Right hindlimb (tissue), 1 donor: ENCODE measurements at places on chromosomes 7 and 10.

DNA sequence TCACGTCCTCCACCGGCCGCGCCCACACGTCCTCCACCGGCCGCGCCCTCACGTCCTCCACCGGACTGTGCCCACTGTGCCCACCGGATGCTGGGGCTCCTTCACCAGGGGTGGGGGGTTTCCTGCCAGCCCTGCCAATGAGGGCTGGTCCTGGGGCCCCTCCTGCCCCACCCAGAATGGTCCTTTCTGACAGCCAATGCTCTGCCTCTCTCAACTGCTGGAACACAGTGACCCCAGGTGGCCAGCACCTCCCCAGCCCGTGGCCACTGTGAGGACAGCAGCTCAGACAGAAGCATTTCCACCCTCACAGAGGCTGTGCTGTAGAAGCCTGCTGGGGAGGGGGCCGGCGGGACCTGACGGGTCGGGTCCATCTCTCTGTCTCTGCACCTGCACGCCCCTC is 90.1 kb upstream of the DNAAF5 start:
- no peak for DNase-seq

GRCh38 chr10:61302124-61302523 is 151.1 kb downstream of the TMEM26 start:
- no peak for DNase-seq

DNA sequence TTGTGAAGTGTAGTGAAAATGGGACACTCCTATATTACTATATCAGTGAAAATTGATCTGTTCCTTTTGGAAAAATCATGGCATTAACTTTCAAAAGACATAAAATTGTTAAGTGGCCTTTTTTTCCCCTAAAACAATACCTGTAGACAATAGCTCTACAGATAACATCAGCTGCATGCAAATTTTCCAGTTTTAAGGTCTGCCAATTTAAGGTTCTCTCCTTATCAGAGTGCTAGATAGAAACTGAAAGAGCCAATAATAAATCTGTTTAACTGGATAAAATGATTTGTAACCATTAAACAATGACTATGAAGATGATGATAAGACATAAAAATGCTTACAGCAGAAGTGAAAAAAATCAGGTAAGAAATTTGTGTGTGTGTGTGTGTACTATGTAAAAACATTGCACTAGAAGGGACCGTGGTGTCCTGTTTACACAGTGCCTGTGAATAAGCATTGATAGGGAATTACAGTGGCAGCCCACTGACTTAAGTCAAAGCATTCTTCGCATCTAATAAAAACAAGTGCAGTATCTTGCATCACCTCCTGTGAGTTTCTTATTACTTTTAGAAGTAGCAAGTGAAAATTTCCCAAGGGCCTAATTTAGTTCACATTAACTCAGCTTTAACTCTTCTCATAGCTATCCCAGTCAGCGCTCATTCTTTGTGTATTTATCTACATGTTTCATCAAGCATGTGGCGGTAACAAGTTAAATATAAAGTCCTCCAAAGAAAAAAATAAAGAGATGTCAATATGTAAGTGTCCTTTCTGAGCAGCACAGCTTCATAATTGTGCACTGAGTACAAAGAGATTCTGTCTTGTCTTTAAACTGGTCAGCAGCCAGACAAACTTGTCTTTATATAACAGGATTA is 261.9 kb downstream of the ARL4A start:
- no peak for DNase-seq

GRCh38 chr7:143043391-143043790 is 8.8 kb upstream of the OR6V1 start:
- DNase-seq, result no peak

DNA sequence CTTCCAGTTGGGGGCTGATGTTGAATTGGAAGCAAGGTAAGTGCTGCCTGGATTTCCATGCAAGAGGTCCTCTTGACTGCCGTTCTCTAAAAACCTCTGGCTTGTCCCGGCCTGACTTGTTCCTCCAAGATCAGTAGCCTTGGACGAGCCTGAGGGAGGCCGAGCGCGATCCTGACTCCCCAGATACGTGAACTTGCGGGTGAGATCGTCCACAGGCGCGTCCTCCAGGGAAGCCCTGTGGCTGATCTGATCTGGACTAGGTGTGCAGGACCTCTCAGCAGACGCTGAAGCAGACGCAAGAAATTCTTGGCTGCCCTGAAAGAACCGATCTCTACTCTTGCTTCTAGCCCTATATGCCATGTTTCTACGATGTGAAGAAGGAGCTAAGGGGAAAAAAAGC is 29.7 kb downstream of the ZC3HAV1 start:
- no peak for DNase-seq

DNA sequence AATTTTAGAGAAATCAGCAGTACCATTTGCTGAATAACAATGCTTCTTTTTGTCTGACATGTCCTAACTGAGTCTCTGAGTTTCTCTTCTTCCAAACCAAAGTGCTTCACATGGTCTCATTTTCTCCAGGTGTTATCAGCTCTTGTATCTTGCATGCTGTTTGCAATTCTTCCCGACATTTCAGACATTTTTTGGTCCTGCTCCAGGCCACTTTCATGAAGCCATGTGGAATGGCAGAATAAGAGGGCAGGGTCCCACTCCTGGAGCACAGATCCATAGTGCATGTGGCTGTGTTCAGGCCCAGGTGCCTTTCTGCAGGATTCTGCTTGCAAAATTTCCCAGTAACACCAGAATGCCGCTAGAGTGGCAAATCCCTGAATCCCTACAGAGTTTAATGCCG is 916.2 kb downstream of the NXPH1 start:
- no peak for DNase-seq

DNA sequence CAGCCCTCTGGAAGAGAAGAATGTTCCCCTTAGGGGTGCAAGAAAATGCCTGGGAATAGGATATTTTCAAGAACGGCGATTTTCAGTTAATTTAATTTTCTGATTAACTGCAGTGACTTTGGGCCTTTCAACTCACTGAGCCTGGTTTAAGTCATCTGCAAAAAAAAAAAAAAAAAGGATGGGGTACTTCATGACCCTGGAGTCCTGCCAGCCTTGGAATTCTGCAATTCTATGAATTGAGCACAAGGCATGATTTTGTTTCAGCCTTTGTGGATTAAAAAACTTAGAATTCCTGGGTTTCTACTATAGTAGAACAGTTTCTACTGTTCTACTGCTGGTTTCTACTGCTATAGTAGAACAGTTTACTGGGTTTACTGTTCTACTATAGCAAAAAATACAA is 58.3 kb upstream of the CALD1 start:
- DNase-seq, result no peak

DNA sequence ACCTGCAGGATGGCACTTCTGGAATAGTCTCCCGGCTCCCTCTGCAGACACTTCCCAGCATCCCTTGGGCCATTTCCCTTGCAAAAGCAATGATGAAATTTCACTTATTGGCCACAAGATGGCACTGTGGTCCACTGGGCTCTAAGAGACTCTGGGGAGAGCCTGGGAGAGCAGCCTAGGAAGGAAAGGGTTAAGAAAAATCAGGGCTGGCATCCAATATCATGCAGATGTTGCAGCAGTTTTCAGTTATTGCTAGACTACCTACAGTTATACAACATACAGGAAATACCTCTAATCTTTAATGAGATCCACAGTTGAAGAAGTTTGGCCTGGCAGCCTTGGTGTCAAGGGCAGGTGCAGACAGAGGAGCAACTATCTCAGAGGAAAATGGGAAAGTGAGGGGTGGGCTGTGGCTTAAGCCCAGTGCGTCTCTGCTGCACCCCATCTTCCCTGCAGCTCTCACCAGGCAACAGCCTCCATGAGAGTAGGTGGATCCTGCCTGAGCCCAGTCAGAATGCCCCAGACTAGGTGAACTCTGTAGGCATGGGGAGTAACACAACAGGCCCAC is 100.2 kb upstream of the PRSS58 start:
- DNase-seq, result no peak

DNA sequence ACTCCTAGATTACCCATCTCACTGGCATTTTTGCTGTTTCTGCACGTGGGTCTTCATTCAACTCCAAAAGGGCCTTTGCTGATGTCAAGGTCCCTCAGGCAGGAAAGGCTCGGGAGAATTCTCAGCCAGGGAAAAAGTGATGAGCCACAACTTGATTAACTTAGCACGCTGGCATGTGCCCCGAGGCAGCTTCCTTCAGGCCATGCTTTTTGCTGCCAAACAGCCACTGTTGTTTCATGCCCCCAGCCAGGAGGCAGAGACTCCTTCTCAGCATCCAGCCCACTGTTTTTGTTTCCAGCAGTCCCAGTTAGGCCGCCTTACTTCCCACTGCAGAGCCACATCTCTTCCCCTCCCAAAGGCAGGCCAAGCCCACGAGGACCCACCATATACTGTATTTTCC is 266.5 kb upstream of the YAE1 start:
- no peak for DNase-seq

- DNase-seq, result no peak
Observed at GRCh38 chr7:113918946-113919345, at the start of gene PPP1R3A. Gene PPP1R3A (minus strand): TSS chr7:113919009. CDS start chr7:113918996, 13 bp downstream.

DNA sequence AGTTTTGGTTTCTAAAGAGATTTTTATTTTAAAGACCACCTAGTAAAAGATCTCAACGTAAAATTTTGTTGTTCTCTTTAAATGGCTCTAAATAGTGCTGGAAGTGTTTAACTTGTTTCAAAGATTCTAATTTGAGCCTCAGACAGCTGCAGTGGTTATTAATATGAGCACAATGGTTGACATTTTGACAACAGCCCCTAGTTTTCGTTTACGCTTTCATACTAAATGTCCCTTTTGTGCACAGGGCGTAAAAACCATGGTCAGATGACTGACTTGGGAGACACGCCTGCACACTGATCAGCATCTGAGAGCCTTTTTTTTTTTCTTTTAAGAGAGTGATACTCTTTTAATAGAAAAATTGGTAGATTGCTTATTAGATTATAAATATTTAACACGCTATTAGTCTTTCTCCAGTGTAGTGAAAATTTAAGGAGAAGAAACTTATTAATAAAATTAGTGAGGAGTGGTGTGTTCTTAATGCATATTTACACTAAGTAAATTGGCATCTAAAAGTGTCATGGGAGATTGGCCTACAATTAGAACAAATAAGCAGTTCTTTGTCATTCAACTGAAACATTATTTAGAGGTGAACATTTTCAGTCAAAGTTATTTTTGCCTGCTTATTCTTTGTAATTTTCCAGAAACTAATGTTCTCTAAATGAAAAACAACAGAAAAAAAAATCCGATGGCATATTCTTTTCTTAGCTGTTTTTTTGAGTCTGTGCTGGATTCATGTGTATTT is 182.8 kb upstream of the PHYHIPL start:
- no peak for DNase-seq

DNA sequence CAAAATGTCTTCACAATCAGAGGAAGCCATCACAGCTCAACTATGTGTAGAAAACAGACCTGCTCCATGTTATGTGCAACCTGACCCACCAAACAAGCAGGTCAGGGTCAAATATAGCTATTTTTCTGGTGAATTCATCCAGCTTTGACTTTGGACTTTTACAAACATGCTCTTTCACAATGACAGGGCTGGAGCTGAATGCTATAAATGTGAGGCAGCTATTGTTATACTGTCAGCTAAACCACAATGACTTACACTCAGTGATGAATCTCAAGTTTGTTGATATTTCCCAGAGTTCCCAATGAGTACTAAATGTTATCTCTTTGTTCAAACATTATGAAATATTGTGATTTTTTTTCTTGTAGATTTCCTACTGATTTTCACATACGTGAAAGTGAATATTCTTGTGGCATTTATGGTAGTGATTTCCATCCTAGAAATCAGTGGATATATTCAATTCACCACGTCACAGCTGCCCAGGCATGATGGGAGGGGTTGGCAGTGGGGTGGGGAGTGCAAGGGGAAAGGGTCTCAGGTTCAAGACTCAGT is 2.5 kb upstream of the ITIH2 start:
- no peak for DNase-seq

DNA sequence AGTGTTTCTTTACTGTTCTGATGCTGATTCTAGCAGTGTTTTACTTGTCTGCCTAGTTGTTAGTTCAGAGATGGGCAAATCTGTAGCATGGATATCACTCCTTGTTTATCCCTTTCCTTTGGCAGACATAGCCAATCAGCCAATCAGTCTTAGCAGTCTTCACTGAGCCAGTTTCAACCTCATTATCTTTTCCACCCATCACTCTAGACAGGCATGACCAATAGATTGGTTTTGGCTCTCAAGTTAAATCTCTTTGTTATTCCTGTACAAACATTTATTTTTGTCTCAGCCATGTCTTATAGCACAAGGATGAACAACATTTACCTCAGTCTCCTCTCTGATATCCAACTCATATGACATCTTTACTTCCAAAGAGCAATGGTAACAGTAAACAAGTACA is 109.5 kb downstream of the PRKG1 start:
- DNase-seq, result no peak

DNA sequence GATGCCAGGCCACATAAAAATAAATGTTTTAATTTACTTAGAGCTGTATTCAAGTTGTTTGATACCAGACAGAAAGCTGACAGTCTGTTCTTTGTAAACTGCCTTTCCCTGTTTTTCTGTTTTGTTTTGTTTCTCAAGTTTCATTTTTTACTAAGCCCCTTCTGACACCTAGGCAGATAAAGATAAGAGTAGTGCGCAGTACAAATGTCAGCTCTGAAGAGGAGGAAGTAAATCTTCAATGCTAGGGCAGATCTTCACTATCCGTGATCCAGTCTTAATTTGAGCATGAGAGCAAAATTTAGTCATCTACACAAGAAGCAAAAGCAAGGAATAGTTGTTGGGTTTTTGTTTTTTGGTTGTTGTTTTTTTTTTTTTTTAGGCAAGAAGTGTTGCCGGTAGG is 27.3 kb downstream of the MTURN start:
- no peak for DNase-seq

DNA sequence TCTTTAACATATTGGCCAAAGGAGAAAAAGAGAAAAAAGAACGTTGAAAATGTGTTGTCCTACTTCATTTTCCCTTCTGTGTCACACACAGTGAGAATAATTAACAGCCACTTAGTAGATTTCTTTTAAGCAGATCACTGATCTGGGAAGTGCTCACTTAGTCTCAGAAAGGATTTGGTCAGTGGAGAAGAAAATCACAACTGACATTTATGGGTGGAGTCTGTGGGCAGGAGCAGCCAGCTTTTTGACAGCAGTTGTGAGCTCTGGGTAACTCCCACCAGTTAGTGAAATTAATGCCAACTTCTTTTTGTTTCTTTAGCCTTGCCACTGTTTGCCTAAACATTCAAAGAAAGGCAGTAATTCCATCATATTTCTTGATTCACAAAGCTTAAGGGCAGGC is 49.7 kb downstream of the CDK14 start:
- no peak for DNase-seq

GRCh38 chr10:36496758-36497157 is 628.6 kb upstream of the ANKRD30A start:
- no peak for DNase-seq

- DNase-seq, result no peak
Observed at GRCh38 chr10:55351431-55351830, 550.4 kb upstream of the PCDH15 start.
